ENCODE measurements at places on chromosomes 2 and 18.
A peak's percentile ranks its signal among the peaks of the same experiment; 100 is the strongest.

- no peak for DNase-seq
Observed at GRCh38 chr18:61245276-61245675, 88.0 kb upstream of the CDH20 start.

GRCh38 chr18:42164556-42164955 lies 209.5 kb downstream of the PIK3C3 start:
- no peak for DNase-seq

DNA sequence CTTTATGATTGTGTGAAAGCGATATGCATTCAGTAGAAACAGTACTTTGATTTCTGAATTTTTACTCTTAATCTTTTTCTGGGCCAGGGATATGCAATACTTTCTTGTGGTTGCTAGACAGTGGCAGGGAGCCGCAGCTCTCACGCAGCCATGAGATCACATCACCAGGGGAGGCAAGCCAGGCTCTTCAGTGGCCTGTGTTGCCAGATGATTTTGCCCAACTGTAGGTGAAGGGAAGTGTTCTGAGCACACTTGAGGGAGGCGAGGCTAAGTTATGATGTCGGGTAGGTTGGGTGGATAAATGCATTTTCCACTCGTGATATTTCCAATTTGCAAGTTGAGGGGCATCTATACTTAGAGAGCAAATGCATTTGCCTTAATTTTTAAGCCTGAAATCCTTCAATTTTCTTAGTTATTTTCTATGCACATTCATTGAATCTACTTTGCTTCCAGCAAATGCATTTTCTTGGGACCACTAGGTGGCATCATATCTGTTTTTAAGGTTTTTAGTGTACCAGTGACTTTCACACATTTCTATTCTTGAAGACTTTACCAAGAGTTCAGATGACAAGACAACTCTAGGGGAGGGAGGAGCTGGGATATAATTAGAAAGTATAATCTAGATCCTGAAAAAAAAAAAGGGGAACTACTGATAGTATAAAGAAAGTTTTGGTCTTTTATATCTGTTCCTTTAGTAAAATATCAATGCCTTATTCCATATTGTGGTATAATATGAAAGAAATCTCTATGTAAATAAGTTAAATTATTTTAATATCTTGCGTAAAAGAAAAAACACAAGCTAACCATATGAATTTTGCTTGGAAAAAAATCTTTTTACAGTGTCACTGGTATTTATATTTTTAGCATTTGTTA lies 643.3 kb downstream of the SOCS6 start:
- DNase-seq: peak; percentile 15

GRCh38 chr2:160911258-160911657 lies 249.0 kb upstream of the TANK start:
- no peak for DNase-seq

GRCh38 chr2:192029089-192029488 lies 165.6 kb downstream of the TMEFF2 start:
- DNase-seq: no peak

- DNase-seq: peak; percentile 36
Observed at GRCh38 chr2:45843136-45843535, 191.7 kb downstream of the PRKCE start.

DNA sequence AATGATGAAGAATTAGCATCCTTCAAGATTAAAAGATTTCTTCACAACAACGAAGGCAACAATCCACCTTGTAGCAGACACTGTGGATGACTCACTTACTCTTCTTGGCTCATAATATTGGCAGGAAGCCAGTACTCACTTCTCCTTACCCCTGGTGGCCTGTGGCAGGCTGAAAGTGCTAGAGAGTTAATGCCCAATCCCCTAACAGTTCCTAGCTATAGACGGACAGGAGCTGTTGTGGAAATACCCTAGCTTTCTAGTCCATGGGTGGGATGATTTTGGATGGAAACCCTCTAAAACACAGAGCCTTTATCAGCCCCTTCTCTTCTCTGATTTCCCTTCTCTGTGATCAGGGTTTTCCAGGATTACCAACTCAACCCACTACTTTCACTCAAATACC lies 128.6 kb upstream of the NYAP2 start:
- peak; percentile 60 for DNase-seq

GRCh38 chr2:200415455-200415854 lies 94.4 kb downstream of the KCTD18 start:
- DNase-seq: no peak

- no peak for DNase-seq
Observed at GRCh38 chr2:106061611-106062349, 132.3 kb downstream of the UXS1 start.

GRCh38 chr18:6327895-6328620 lies 86.7 kb downstream of the L3MBTL4 start:
- no peak for DNase-seq

DNA sequence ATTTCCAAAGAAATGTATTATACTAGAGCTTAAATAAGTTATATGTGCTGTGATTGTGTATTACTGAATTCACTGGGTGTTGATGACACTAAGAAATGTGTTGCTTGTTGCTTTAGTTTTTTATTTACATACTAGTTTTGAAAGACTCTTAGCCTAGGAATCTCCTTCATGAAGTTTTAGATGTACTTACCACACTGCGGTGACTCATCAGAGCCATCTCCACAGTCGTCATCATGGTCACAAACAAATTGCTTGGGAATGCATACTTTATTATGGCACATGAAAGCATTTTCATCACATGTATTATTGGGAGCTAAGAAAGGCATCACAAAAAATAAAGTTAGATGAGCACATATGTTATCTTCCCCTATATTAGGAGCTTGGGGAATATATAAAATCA lies 1624.2 kb downstream of the LRP1B start:
- DNase-seq: no peak

GRCh38 chr2:109009920-109010610 lies 21.0 kb upstream of the EDAR start:
- DNase-seq: no peak

GRCh38 chr2:209821806-209822205 lies 50.2 kb downstream of the UNC80 start:
- no peak for DNase-seq

DNA sequence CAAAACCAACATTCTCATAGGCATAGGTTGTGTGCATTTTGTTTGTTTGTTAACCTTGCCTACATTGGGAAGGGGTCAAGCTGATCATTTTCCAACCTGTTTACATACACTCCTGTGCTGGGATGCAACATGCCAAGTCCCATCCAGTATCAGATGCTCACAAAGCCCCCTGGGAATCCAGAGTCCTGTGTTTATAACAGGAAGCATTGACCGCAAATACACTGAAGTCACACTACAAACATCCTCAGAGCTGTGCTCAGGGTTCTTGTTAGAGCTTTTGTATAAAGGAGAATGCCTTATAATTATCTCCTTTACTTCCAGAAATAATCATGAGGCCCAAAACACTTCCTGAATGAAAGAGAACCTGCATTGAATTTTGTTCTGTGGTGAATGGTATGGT lies 488.7 kb upstream of the TCF4 start:
- DNase-seq: no peak

- DNase-seq: no peak
Observed at GRCh38 chr2:63819256-63819655, 22.4 kb upstream of the UGP2 start.

DNA sequence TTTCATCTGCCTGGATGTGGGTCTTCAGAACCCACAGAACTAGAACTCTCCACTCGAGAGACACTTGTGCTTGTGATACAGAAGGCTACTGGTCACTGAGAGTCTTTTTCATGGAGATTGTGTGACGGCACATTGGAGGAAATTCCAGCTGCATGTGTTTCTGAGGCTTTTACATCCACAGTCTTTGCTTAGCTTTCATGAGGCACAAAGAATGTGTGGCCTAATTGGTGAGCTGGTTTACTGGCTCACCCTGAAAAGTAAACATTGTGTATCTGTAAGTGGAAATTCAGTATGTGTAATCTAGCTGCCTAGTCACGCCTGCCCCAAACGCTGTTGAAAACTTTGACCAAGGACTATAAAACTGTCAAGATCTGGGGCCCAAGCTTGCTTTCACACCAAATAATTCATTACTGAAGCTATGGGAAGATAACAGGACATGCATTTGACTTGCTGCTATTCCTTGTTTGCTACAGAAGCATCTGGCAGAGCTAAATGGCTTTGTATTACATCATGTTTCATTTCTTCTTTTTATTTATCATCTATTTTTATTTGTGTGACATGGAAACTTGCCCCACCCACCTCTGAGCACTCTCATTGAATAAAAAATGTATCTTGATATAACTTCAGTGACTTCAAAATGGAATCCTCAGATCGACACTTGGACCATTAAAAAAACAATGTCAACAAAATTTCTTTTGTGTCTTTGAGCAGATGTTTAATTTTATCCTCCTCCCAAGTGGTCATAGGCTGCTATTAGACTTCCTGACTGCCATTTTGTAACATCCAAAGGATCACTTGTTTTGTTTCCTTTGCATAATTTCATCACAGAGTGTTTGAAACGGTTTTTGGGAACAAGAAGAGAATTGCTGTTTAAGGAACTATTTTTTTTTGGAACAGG lies 80.2 kb downstream of the EFEMP1 start:
- DNase-seq: no peak

DNA sequence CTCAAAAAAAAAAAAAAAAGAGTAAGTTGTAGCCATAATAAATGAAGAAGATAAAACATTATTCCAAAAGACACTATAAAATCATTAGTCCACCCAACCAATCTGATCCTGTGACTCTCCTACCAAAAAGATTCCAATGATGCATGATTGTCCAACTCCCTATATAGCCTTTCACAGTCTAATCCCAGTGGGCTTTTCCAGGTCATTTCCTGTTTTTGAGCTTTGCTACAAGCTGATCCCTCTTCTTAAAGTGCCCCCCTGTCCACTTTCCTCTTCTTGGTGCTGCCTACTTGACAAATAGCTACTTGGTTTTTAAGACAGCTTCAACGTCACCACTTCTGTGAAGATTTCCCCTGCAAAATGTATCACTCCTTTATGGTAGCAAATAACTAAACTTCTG lies 88.4 kb downstream of the SEMA4F start:
- no peak for DNase-seq

Measured in GM10248 (cell line).